ENCODE measurements at places on chromosomes 3 and 15. TPM values are rescaled to one million over a fixed set of nuclear protein-coding genes. Genes with fewer than 3 reads are reported as not detected.

The TRAK1 gene
- polyA plus RNA-seq: 33.5 TPM

The WWTR1 gene
- 61.6 TPM for polyA plus RNA-seq

The ULK4 gene
- 3.1 TPM for polyA plus RNA-seq

DNA sequence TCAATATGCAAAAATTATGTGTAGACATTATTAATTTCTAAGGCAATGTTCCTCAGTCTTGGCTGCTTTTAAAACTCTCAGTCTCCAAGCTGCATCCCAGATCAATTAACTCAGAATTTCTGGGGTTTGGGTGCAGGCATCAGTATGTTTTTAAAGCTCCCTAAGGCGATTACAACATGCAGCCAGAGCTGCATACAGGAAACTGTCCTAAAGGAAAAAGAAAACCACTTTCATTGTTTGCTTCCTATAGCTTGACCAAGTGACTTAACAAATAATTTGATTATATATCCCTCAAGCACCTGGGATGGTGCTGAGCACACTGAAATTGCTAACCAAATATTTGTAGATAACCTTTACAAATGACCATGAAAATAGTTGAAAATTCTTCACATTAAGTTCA is 194.7 kb downstream of the DTWD1 start:
- no peak for DNase-seq

GRCh38 chr3:132245552-132246142 is 71.6 kb upstream of the ACP3 start:
- DNase-seq: peak; percentile 58

The AP3B2 gene
- polyA plus RNA-seq: 1.7 TPM

DNA sequence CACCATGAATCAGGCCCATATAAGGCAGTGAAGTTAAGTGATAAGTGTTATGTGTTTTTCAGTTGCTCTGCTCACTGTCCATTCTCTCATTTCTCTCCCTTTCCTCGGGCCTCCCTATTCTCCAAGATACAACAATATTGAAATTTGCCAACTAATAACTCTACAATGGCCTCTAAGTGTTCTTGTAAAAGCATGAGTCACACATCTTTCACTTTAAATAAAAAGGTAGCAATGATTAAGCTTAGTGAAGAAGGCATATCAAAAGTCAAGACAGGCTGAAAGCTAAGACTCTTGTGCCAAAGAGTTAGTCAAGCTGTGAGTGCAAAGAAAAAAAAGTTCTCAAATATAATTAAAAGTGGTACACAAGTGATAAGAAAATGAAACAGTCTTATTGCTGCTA is 675.4 kb downstream of the OTOL1 start:
- no peak for DNase-seq

The CCDC13 gene
- 0.44 TPM for polyA plus RNA-seq

DNA sequence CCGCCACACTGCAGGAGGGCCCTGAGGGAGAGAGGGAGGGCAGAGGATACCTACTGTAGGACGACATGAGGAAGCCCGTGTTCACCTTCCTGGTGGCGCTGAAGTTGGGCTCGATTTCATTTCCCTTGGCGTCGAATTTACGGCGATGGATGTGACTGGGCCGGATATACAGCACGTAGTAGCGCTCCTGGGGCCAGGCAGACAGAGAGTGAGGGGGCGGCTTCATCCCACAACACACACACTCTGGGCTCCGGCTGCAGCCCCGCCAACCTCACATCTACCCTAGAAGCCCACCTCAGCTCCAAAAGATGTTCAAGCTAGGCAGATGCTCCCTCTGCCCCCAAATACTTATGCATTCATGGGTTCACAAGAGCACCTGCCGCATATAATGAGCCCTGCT is 4.5 kb downstream of the ARPIN start:
- DNase-seq: no peak

GRCh38 chr3:171833789-171834460 is 9.2 kb upstream of the TMEM212 start:
- DNase-seq: no peak

The SLC26A6 gene
- 31.4 TPM for polyA plus RNA-seq

- peak; percentile 84 for DNase-seq
Observed at GRCh38 chr15:67091071-67091979, 25.9 kb downstream of the SMAD3 start.

- DNase-seq: no peak
Observed at GRCh38 chr3:152488449-152488848, 219.7 kb downstream of the MBNL1 start.

DNA sequence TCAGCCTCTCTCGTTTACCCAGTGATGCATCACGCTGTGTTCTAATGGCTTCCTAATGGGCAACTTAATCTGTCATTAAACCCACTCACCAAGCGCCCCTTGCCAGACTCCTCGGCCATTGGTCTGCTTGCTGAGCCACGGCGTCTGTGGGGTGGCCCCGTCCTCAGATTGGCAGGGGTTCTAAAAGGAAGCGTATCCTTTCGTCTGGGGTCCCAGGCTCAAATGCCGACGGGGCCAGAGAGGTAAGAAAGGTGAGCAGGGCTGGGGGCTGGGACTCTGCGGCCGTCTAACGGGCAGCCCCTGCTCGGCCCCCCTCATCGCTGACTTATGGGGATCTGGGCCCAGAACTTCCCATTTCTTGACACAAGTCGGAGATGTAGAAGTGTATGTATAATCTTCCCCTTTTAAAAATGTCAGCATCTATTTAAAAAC is 315.1 kb upstream of the PROK2 start:
- DNase-seq: no peak

The SENP2 gene
- polyA plus RNA-seq: 16.0 TPM

The SPINK8 gene
- polyA plus RNA-seq: not detected

The CHRD gene
- 5.7 TPM for polyA plus RNA-seq

The DCUN1D1 gene
- 12.8 TPM for polyA plus RNA-seq

DNA sequence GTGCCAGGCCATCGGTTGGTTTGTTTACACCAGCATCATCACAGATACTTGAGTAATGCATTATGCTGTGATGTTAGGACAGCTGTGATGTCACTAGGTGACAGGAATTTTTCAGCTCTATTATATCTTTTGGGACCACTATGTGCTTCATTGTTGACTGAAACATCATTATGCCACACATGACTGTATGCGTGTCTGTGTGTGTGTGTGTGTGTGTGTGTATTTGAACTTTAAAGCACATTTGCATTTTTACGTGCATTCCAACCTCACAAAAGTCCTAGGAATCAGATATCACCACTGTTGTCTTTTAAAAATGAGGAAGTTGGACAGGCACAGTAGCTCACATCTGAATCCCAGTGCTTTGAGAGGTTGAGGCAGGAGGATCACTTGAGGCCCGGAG is 223.0 kb downstream of the TBL1XR1 start:
- DNase-seq: no peak

GRCh38 chr3:159855599-159856346 is 132.9 kb upstream of the IL12A start:
- DNase-seq: no peak

DNA sequence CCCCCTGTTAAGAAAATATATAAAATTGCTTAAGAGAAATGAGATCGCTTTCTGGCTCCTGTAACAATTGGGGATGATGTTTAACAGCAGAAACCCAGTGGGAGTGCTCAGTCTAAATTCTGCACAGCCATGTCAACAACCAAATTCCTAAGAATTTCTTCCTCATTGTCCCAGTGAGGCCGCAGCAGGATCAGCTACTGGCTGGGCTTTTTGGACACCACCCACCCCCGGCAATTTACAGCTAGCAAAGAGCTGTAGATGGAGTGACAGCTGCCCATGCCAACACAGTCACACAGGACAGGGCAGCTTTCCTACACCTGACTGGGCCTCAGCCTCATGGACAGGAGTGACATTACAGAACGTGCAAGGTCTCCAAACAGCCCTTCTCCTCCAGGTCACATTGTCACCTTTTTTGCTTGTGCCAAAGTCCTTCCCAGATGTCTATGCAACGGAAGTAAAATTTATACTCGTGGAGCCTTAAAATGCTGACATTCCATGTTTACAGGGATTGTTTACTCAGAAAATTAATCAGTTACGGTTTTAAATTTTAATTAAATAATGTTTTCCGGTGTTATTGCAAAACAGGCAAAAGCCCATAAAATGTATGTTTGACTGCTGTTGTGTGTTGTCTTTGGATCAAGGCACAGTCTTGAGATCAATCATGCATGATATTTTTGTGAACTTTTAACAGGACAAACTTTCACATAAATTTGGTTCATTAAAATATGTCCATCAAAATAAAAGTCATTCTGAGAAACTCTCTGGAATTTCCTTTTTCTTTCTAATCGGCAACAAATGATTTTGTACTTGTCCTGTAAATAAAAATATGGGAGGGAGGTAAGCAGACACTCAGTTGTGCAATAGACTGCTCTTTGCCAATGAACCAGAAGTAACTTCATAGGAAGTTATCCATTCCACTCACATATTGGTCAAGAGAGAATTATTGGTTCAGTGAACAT is 943.2 kb downstream of the MCTP2 start:
- no peak for DNase-seq

The PAQR5 gene
- 3.6 TPM for polyA plus RNA-seq

The GOLGA8A gene
- polyA plus RNA-seq: 31.5 TPM

The PTPRG gene
- polyA plus RNA-seq: 2.4 TPM

DNA sequence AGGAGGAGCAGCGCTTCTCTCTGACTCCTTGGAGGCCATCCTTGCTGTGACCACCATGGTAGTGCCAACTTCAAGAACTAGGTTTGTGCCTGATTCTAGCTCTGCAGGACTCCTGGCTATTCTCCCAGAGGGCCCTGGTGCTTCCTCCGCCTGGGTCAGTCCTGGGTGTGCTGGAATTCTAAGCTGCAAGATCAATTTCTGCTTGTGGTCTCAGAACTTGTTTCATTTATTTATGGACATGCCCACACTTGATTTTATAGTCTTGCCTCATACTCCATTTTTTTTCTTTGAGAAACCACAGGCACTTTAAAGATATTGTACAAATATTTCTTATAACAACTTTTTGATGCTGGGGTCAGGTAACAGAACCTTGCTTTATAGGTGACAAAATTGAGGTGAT is 87.6 kb downstream of the PDCD6IP start:
- DNase-seq: no peak

The GOLGA8M gene
- not detected for polyA plus RNA-seq

GRCh38 chr3:196976941-196977340 is 8.3 kb upstream of the PIGZ start:
- DNase-seq: no peak

- no peak for DNase-seq
Observed at GRCh38 chr3:30617069-30617468, 10.7 kb downstream of the TGFBR2 start.

The ARPP21 gene
- 0.13 TPM for polyA plus RNA-seq

GRCh38 chr3:193851428-193851847 is 258.4 kb downstream of the OPA1 start:
- DNase-seq: no peak

The EPHB1 gene
- 0.13 TPM for polyA plus RNA-seq

GRCh38 chr15:28281876-28282275 is 40.1 kb downstream of the HERC2 start:
- no peak for DNase-seq

GRCh38 chr3:194993896-194994295 is 277.1 kb downstream of the XXYLT1 start:
- DNase-seq: no peak

- no peak for DNase-seq
Observed at GRCh38 chr15:49742381-49742780, 121.5 kb downstream of the DTWD1 start.

- DNase-seq: peak; percentile 32
Observed at GRCh38 chr3:72907731-72908620, 20.1 kb downstream of the GXYLT2 start.

The ST3GAL6 gene
- 6.1 TPM for polyA plus RNA-seq

DNA sequence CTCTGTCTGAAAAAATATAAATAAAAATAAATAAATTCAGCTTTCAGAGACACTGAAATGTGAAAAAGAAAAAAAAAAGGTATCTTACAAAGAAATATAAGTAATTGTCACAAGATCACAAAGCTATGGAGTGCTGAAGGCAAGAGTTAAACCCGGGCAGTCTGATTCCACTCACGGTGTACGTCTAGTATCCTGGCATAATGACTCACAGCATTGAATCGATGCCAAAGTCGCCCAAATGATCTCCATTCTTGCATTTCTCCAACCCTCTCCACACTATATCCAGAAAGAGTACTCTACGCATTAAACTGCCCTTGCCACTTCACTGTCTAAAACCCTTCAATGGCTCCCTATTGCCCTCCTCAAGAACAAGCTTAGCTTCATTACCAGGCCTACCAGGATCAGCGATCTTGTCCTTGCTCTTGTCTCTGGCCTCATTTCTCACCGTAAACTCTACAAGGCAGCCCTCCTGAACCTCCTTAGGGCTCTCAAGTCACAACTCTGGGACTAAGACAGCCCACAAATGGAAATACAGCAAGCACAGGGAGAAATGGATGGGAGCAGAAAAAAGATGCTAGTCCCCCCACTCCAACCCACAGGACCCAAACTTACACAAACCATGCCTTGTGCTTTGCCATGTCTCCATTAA is 7.7 kb downstream of the SUCLG2 start:
- no peak for DNase-seq

DNA sequence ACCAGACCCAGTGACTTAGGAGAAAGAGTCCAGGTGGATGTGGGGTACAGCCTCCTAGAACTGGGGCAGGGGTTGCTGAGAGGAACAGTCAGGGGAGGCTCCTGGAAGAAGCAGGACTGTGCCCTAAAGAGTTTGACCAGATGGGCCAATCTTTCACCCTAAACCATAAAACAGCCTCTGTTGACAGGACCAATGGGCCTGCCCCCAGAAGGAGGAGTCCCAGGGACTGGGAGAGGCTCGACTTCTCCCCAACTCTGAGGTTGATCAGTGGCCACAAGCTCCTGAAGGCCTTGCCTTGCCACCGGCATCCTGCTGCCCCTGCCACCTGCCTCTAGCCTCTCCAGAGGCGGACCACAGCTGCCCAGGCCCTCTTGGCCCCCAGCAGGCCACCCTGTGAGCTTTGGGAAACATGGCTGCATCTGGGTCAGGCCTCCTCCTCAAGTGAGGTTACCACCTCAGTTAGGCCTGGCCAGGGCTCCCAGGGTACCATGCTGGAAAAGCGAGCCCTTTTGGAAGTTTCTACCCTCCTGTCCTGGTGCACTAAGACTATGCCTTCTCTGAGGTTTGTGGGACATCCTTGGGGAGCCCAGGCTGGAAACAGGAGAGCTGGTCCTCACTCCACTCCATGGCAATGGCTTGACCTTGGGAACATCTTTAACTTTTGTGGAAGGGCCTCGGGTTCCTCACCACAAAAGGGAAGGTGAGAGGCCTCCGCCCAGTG is 2.8 kb downstream of the VIPR1 start:
- peak; percentile 22 for DNase-seq

GRCh38 chr3:144590854-144591253 is 619.2 kb downstream of the DIPK2A start:
- no peak for DNase-seq

- no peak for DNase-seq
Observed at GRCh38 chr3:150307311-150308036, 100.6 kb upstream of the TSC22D2 start.

DNA sequence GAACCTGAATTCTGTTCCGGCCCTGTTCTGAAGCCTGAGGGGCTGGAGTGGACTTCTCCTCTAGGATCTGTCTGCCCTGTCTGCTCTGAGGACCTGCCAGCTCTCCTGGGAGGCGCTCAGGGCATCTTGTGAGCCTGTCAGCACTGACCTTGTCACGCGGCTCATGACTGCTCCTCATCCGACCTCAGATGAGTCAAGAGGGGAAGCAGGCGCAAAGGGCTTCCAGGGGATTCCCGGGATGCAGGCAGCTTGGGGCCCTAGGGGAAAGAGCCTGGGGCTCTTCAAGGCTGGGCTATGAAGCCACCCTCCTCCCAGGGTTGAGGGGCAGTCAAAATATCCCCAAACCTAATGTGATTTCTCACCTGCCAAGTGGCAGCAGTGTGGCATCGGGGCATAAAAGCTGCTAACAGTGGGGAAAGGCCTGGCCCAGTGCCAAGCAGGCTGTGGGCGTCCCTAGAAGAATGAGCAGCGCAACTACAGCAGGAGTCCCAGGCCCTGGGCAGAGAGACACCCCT is 27.6 kb upstream of the ANKDD1A start:
- DNase-seq: peak; percentile 47

The CBLB gene
- polyA plus RNA-seq: 8.9 TPM

The POLR2H gene
- 116 TPM for polyA plus RNA-seq

Measured in stomach (tissue), 19 donors.